ENCODE measurements at places on chromosomes 11 and 22. TPM values are rescaled to one million over a fixed set of nuclear protein-coding genes. Genes with fewer than 3 reads are reported as not detected.

- ATAC-seq, result no peak
Measured at GRCh38 chr11:93494357-93494756, 48.8 kb downstream of the SMCO4 start.

GRCh38 chr22:38270091-38270992 lies 2.5 kb downstream of the TMEM184B start:
- ATAC-seq, result no peak

Gene SCN4B
- 8.6 TPM for total RNA-seq

- no peak for ATAC-seq
Measured at GRCh38 chr11:77193911-77194830, 66.1 kb downstream of the MYO7A start.

- no peak for ATAC-seq
Measured at GRCh38 chr11:73159297-73159696, 17.2 kb upstream of the FCHSD2 start.

- ATAC-seq, result no peak
Measured at GRCh38 chr11:78958444-78958843, 383.8 kb upstream of the NARS2 start.

DNA sequence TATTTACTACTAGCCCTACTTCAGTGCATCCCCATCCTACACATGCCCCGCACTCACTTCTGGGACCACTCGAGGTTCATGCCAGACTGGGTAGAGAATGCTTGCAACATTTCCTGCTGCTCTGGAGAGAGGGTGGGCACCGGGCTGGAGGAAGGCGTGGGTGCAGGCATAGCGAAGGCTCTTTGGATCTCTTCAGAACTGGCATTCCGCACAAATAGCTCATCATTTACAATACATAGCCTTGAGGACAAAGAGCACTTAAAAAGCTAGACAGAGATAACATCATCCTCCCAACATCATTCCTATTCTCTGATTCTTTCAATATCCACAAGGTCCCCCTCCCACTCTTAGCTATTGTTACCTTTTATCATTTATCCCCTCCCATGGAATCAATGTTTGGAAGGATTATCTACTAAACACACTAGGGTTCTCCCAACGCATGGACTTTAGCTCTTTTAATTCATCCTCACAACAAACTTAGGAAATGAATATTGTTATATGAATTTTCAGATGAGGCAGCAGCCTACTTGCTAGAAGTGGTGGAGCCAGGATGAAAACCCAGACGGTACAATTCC lies 2.5 kb upstream of the TMEM223 start:
- no peak for ATAC-seq

DNA sequence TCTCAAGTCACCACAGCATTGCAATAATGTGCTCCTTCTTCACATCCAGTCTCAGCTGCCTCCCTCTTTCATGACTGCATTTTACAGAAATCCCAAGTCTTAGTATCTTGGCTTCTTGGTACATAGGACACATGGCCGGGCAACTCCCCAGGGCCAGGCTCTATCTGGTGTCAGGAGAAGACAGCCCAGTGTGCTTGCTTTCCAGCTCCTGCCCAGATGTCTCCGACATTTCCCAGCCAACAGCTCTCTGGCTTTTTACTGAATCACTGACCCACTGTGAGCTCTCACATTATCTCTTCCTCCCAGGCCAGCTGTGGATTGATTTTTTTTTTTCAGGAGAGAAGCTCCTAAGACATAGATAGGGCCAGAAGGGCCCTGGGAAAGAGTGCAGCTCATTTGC lies 346.0 kb upstream of the C11orf87 start:
- ATAC-seq, result no peak

DNA sequence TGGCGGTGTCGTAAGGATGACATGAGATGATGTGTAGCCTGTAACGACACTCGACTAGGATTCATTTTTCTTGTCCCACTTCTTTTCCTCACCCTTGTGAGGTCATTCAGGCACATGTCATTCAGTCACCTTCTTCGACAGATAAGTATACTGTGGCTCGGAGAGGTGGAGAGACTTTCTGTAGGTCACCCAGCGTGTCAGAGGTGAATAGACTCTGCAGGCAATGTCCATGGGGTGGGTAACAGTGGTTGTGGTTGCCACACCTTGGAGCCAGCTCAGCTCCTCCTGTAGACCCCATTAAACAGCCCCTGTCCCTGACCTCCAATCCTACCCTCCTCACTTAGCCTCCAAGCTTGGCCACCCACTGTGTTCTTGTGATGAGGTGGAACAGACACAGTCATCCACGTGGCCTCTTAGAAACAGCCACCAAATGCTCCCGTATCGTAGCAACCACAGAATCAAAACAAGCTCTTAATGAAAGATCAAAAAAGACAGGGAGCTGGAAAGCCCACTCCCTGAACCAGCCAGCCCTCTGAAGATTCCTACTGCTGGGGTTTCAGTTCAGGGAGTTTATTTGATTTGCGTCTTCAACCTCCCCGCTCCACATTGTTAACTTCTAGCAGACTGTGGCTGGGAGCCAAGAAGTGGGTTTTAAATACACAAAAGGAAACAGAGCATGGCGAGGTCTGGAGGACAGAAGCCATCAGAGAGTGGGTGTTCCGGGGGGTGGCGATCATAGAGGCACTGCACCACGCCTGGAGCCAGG lies 89.0 kb upstream of the GRK3 start:
- ATAC-seq, result peak; percentile 92

Gene OVOL1
- total RNA-seq, result not detected

DNA sequence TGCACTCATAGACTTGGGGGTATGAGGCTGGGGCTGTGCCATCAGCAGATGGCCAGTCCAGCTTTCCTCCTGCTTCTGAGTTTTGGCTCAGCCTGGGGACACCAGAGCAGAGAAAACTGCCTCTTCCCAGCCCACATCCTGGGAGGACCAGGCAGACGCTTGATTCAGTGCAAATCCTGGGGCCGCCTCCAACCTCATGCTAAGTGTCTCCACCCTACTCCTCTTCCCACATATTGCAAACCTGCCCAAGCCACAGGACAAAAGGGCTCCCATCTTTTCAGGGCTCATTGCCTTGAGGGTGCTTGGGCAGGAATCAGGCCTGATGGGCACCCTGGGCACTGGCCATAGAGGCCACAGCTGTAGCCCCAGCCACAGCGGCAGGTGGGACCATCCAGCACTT lies 79.7 kb upstream of the SHANK2 start:
- peak; percentile 83 for ATAC-seq

Gene HORMAD2
- 0.21 TPM for total RNA-seq

- peak; percentile 25 for ATAC-seq
Measured at GRCh38 chr22:39457556-39458443, 988 bp downstream of the MGAT3 start.

DNA sequence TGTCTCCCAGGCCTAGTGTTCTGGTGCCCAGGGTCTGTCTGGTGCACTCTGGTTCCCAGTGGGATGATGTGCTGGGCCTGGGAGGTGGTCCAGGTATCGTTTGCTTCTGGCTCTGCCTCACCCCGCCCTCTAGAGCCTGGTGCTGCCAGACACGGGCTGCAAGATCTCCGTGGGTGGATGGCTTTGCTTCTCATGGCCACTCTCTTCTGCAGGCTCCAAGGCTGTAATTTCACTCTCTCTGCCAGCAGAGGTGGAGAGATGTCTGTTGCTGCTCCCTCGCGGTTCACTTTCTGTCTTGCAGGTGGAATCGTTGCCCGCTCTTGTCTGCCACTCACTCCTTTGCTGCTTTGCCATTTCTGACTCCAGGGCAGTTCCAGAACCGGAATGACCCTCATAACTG lies 13.4 kb downstream of the NADSYN1 start:
- no peak for ATAC-seq

Gene DNAJB7
- total RNA-seq, result 0.68 TPM

DNA sequence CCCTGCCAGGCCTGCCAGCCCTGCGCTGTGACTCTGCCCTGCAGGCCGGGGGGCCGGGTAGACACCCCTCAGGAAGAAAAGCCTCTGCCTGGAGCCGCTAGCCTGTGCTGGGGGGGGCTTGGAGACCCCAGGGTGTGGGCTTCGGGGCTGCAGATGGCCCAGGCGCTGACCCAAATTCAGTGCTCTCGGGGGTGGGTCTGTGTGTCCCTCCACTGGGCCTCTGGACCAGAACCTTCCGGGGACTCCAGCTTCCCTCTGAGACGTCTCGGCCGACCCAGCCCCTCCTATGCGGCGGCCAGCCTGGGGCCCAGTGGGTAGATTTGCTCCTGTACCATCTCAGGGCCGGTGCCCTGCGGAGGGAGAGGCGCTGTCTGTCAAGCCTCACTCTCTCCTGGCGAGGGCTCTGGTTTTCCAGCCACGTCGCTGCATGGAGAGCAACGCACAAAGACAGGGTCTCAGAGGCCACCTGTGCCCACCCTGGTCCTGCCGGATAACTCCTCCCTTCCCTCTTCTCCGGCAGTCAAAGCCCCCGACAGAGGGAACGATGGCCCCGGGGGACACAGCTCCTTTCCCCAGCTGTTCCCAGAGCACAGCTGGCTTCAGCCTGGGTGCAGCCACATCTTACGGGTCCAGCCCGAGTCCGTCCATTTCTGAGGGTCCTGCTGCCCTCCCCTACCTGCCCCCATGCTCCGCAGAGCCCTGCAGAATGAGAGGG lies 40.1 kb upstream of the TOLLIP start:
- peak; percentile 59 for ATAC-seq

GRCh38 chr22:35944458-35944857 lies 84.2 kb downstream of the RBFOX2 start:
- ATAC-seq, result no peak

All from motor neuron (in vitro differentiated cells).